Activated CD4-positive, alpha-beta T cell treated with anti-CD3 and anti-CD28 coated beads for 36 hours (primary cell): ENCODE measurements at places on chromosomes 4 and X.

DNA sequence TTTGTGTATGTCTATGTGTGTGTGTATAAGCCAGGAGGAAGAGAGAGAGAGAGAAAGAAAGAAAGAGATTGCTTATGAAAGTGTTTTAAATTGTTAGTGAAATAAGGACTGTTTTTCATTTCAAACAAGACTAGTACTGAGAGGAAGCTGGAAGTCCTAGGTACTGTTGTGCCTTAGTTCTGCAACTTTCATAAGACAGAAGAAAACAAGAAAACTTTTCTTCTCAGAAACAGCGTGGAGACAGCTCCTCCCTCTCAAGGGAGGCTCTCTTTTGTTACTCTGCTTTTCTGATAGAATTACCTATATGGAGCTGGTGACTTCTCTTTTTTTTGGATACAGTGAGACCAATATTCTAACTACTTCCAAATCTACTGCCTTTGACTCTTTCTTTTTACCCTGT, 62.5 kb downstream of the BANK1 start:
- H3K4me1 ChIP-seq: no peaks in the 10 kb centered on the region
- DNase-seq: no peak
- H3K27ac ChIP-seq: no peak overlapping the region

GRCh38 chr4:38281371-38282071, 321.3 kb downstream of the PTTG2 start:
- peaks cover 2% of the 10 kb centered on the region for H3K4me1 ChIP-seq
- H3K27me3 ChIP-seq: no peaks in the 10 kb centered on the region
- H3K4me3 ChIP-seq: no peak overlapping the region
- no peak overlapping the region for H3K27ac ChIP-seq
- no peak for DNase-seq

DNA sequence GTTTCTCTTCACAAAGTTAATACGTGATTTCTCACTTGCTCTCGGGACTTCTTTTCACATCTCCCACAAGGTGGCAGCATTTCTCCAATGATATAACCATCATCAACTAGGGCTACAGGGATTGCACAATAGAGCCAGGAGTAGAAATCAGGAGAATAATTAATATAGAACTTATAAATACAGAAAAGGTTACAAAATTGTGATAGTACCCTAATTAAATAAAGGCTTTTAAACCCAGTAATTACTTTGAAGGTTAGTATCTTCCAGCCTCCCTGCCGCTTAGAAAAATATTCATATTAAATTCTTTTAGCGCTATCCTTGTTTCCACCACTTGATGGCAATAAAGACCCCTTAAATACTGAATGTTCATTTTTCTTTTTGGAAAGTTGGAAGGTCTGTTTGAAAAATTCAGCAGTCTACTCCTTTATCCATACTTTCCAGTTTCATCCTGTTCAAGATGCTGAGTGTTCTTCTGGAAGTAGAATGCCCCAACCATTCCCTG, 65.8 kb downstream of the RASGEF1B start:
- peak; percentile 36 for DNase-seq
- H3K27ac ChIP-seq: no peak overlapping the region
- H3K4me1 ChIP-seq: peaks cover 3% of the 10 kb centered on the region
- H3K4me3 ChIP-seq: no peak overlapping the region

- no peaks in the 10 kb centered on the region for H3K4me1 ChIP-seq
- no peak for DNase-seq
- H3K27me3 ChIP-seq: no peaks in the 10 kb centered on the region
- no peak overlapping the region for H3K27ac ChIP-seq
Observed at GRCh38 chr4:8378101-8378724, 62.3 kb downstream of the ACOX3 start.

DNA sequence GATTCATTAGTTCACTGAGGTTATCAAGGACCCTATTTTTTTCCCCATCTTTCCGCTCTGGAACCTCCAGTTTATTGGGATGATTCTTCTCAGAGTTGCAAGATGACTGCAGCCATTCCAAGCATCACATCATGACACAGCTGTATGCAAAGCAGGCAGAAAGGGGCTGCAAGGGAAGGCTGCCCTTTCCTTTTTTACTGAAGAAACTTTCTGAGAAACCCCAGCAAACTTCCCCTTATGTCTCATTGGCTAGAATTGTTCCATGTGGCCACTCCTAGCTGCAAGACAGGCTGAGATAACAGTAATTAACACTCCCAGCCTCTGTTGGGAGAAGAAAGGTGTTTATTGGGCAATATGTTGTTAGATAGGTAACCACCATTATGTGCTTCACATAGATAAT, 102.6 kb downstream of the SATL1 start:
- DNase-seq: no peak
- no peaks in the 10 kb centered on the region for H3K36me3 ChIP-seq
- no peak overlapping the region for H3K27ac ChIP-seq
- no peaks in the 10 kb centered on the region for H3K27me3 ChIP-seq
- no peak overlapping the region for H3K4me3 ChIP-seq

GRCh38 chr4:161721947-161722346, 441.9 kb downstream of the FSTL5 start:
- no peaks in the 10 kb centered on the region for H3K36me3 ChIP-seq
- H3K27me3 ChIP-seq: no peaks in the 10 kb centered on the region
- no peaks in the 10 kb centered on the region for H3K4me1 ChIP-seq
- H3K4me3 ChIP-seq: no peak overlapping the region
- DNase-seq: no peak
- H3K27ac ChIP-seq: no peak overlapping the region

- no peaks in the 10 kb centered on the region for H3K27me3 ChIP-seq
- no peak overlapping the region for H3K27ac ChIP-seq
- no peak overlapping the region for H3K4me3 ChIP-seq
- DNase-seq: no peak
- no peaks in the 10 kb centered on the region for H3K4me1 ChIP-seq
Observed at GRCh38 chr4:168920441-168921065, 89.5 kb downstream of the CBR4 start.

- no peak for DNase-seq
- H3K36me3 ChIP-seq: no peaks in the 10 kb centered on the region
- H3K4me3 ChIP-seq: no peak overlapping the region
Observed at GRCh38 chr4:19857380-19857779, 394.3 kb upstream of the SLIT2 start.
